Stimulated activated CD4-positive, alpha-beta T cell treated with anti-CD3 and anti-CD28 coated beads, Interleukin-2, amount 100 ng/mL, for 4 hours (primary cell): ENCODE measurements at places on chromosomes 12 and 14.

- no peak for DNase-seq
These were observed 132.3 kb downstream of the KSR2 start for GRCh38 chr12:117836476-117836875.

DNA sequence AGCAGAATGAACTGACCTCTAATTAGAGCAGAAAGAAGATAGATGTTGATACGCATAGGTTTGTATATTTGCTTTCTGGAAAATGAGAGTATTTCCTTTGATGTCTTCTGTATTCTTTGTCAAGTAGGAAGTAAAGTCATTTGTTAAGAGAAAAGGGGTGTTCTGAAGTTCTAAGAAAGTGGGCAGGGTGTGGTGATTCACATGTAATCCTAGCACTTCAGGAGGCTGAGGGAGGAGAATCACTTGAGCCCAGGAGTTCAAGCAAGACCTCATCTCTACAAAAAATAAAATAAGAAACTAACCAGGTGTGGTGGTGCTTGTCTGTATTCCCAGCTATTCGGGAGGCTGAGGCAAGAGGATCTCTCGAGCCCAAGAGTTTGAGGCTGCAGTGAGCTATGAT lies 2.8 kb downstream of the RHNO1 start:
- no peak for DNase-seq

GRCh38 chr14:93299416-93299815 lies 33.4 kb downstream of the BTBD7 start:
- no peak for DNase-seq

DNA sequence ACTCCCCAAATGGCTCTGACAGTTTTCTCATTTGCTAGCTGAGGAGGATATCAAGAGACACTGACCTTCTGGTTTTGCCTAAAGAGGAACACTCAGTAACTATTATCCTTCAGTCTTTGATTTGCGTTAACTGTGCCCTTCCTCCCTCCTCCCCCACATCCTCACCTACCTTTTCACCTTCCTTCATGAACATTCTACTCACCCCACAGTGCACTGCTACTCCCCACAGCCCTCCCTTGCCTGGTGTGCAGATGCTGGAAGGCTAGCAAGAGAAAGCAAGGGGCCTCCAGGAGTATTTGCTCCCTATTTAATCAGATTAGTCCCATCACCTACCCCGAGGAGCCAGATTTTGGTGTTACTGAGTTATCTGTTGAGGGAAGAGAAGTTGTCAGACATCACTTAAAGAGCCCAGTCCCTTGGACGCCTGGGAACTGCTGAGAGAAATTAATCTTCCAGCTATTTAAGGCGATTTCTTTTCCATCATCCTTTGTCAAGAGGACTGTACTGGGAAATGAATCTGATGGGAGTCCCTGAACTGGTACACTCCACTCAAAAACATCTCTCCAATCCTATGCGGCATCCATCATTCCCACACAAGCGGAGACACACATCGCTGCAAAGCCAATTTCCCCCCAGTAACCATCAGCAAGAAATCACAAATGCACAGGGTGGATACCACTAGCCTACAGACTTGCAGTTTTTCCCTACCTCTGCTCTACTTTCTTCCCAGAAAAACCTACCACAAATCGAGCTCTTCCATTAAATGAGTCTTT lies 11.5 kb downstream of the PSMB5 start:
- DNase-seq = no peak

DNA sequence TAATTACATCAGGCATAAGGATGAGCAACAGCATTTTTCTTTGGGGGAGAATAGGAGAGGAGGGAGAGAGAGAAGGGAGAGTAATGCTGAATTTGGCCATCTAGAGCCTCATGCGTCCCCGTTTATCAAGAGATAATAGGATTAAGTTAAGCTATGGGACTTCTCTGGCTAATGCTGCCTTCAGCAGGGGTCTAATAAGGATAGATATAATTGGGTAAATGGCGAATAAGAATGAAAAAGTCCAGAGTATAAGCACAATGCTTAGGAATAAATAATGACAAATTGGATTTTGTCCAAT lies 470.0 kb downstream of the EGLN3 start:
- DNase-seq = no peak

- no peak for DNase-seq
These were observed 938 bp upstream of the MAX start for GRCh38 chr14:65103150-65103760.

- DNase-seq = no peak
These were observed 11.3 kb downstream of the ABHD12B start for GRCh38 chr14:50882932-50883826.
